CD4-positive, alpha-beta T cell treated with Interferon gamma for 1 hour (primary cell): ENCODE measurements at places on chromosomes 11 and 22.

DNA sequence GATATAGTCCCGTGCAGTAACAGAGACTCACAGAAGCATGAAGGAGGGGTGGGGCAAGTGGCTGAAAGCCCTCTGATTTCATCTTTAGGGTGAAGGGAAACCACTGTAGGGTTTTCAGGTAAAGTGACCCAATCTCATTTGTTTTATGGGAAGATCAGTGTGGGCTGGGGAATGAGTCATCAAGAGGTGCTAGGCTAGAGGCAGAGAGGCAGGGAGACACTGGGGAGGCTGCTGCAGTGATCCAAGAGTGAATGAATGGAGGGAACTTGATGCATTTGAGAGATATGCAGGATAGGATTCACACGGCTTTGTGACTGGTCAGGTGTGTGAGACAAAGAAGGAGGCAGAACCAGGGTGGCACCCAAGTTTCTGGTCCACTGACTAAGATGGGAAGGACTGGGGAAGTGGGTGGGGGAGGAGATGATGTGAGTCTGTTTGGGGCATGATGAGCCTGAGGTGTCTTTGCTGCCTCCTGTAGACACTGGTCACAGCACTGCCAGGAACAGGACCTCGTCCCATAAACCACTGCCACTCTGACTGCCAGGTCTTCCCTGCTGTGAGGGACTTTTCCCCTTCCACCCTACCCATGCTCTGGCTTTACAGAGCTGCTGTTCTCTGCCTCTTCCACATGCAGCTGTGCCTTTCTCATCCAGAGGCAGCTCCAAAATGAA is 239.0 kb downstream of the TENM4 start:
- DNase-seq, result no peak

- DNase-seq, result no peak
These were observed at the start of gene MYO18B for GRCh38 chr22:25741692-25742626. Gene MYO18B (plus strand): TSS chr22:25742188. CDS start chr22:25761093, 18,905 bp downstream.

GRCh38 chr11:44286268-44286880 is 23.6 kb downstream of the ALX4 start:
- peak; percentile 47 for DNase-seq

- peak; percentile 38 for DNase-seq
These were observed 13.8 kb downstream of the PLXNB2 start for GRCh38 chr22:50293441-50294318.

GRCh38 chr11:133930767-133931448 is 25.9 kb downstream of the IGSF9B start:
- DNase-seq, result no peak

DNA sequence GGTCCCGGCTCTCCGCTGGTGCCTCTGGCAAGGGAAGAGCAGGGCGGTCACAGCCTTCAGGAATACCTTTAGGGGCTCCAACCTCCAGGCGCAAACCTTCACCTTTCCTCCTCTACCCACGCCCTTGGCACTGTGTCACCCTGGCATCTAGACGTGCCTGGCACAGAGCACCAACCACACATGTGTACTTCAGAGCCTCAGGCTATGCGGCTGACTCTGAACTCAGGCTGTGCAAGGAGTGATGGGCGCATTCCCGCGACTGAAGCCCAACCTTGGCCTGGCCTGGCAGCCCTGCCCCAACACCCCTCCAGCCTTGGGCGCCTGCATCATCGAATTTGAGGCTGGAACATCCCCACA is 11.4 kb downstream of the SCARF2 start:
- DNase-seq, result no peak

DNA sequence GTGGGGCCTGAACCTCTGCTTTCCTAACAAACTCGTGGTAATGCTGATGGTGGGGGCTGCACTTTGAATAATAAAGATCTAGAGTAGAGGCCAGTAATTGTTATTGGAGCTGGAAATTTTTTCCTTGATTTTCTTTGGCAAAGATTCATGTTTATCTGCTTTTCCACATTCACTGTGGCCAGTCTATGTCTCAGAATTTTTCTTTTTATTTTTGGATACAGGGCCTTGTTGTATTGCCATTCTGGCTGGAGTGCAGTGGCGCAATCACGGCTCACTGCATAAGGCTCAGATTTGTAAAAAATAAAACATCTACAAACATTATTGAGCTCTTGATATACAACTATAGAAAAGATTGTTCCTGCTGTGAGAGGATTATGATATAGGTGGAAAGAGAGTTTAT is 1.6 kb downstream of the TMEM135 start:
- no peak for DNase-seq

DNA sequence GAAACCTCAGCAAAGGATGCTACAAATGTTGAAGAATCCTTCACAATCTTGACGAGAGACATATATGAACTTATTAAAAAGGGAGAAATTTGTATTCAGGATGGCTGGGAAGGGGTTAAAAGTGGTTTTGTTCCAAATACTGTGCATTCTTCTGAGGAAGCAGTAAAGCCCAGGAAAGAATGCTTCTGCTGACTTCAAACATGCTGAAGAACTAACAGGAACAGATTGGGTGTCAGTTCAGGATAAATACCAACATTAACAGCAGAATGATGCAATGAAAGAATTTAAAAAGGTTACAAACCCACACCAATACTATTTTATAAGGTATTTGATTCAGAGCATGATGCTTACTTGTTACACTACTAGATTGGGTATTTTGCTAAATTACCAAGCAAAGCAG is 33.9 kb downstream of the RAB39A start:
- no peak for DNase-seq

GRCh38 chr22:33758961-33759360 is 161.3 kb downstream of the LARGE1 start:
- no peak for DNase-seq

GRCh38 chr11:21564833-21565682 is 627.8 kb upstream of the ANO5 start:
- DNase-seq, result no peak

DNA sequence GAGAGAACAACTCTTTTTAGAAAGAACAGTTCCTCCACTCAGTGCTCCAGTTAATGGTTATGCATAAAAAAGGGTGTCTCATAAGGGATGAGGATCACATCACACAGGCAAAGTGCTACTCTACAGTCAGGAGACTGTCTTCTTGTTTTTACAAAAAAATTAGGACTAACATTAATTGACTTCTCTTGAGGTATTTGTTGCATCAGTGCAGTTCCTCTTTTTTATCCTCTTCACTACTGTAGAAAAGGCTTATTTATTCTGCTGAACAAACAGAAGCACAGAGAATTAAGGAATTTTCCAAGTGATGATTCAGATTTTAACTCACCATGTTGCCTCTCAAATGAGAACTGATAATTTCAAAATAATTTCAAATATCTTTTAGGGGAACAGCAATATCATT is 1.9 kb downstream of the MMP8 start:
- DNase-seq, result no peak

DNA sequence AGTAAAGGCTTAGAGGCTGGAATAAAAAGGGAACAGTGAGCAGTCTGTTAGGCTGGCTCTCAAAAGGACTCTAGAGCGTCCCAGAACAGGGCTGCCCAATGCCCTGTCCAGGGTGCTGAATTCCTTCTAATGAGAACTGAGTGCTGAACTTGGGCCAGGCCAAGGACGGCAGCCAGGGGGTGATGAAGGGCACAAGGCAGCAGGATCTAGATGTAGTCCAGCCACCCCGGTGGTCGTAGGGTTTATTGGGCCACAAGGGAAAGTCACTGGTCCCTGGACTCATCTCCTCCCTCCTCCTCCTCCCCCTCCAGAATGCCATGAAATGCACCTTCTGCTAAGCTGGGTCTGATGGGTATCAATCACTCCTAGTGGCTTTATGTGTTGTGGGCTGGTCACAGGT is 19.2 kb downstream of the NPTXR start:
- peak; percentile 4 for DNase-seq

DNA sequence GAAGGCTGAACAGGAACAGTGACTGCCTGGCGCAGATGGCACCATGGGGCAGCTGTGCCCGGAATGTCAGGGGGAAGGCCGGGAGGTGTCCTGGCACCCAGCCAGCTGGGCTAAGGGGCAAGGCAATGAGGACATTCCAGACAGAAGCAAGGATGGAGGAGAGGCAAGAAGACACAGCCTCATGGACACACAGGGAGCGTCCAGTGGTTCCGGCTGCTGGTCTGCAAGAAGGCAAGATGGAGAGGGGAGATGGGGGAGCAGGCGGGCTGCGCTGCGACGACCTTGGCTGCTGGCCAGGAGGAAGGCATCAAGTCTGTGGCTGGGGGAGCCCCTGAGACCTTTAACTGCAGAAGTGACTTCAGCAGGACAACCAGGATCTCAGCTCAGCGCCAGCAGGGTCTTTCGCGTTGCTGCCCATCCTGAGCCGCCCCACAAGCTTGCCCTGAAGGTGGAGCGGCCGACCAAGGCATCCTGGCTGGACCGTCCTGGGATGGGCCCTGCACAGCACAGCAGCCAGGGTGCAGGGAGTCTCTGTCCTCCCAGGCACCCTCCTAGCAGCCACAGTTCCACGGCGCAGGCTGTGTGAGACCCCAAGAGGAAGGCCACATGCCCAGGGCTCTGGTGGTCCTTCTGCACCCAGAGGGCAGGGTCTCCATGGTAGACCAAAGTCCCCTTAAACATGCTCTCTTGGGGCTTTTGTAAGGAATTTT is 531.7 kb downstream of the BRD1 start:
- DNase-seq, result no peak

DNA sequence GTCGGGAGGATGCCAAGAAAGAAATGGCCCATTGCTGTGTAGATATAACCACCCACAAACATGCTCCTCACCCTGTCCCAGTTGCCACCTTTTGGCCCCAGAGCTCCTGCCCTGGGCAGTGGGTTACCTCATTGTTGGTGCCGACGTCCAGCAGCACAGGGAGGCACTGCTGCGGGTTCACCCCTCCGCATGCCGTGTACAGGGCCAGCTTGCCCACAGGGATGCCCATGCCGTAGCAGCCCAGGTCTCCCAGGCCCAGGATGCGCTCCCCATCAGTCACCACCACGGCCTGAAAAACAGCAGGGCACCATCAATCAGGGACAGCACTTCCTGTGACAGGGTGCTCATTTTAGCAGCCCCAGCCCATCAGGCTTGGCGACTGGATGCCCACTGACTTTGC is 123.1 kb downstream of the CCDC81 start:
- no peak for DNase-seq

- no peak for DNase-seq
These were observed 49.4 kb upstream of the CEP295 start for GRCh38 chr11:93611836-93612677.

- peak; percentile 43 for DNase-seq
These were observed 556.1 kb downstream of the SOX6 start for GRCh38 chr11:15800111-15800800.

DNA sequence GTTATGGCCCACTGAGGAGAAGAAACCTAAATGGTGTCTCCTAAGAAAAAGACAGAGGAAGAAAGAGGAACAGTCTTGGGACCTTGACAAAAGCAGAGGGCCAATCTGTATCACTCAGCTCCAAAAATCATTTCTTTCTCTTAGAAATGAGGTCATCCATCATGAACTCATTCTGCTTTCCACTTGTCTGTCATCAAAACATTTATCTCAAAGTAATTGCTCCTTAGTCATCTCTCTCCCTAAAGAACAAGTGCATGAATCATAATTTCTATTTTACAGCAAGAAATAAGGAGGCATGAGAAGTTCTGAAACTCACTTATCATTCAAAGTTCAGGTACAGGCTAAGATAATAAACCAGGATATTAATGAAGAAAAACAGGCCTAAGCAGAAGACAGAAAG is 375.6 kb downstream of the KCNA4 start:
- no peak for DNase-seq

- no peak for DNase-seq
These were observed 130.1 kb upstream of the ZC3H12C start for GRCh38 chr11:109963101-109963500.

- DNase-seq, result no peak
These were observed 273.2 kb downstream of the KIRREL3 start for GRCh38 chr11:126727381-126727780.

GRCh38 chr11:66467756-66468155 is 1.1 kb downstream of the PELI3 start:
- peak; percentile 39 for DNase-seq

DNA sequence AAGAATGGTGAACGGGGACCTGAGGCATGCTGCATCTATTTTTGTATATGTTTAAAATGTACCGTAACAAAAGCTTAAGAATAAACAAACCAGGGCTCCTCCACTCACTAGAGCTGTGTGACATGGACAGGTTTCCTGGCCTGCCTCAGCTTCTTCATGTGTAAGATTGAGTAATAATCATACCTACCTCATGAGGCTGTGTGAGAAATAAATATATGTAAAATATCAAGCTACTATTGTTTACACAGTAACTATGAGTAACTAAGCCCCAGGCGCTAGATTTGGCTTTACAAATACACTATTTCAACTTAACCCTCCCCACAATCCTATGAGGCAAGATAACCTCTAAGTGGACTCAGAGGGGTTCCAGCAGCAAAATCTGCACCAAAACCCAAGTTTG is 66.4 kb downstream of the SMCO4 start:
- DNase-seq, result no peak

DNA sequence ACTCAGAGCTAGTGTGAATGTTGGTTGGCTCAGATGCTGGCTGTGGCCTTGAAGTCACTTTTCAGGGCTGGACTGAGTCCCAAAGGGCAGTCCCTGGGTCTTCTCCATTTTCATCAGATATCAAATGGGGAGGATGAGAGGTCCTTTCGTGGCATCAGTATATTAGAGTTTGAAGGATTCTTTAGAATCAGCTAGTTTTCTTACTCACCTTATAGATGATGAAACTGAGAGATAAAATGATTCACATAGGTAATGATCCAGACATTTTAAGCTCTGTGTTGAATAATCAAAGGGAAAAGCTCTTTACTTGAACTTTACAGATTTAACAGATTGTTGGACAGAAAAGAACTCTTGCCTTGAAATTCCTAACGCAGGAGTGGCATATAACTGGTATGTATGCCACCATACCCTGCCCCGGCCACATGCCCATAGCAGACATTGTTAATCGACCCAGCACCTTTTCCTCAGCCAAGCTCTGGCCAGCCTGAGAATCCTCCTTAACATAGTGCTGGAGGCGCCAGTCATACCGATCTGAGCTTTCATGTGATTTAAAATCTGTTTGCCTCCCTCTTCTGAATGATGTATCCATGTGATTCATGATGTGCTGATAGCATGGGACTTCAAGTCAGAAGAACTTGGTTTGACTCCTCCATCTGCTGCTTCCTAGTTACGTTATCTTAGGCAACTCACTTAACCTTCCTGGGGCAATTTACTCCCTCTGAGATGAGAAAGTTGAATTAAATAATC is 60.0 kb downstream of the BARX2 start:
- DNase-seq, result no peak

DNA sequence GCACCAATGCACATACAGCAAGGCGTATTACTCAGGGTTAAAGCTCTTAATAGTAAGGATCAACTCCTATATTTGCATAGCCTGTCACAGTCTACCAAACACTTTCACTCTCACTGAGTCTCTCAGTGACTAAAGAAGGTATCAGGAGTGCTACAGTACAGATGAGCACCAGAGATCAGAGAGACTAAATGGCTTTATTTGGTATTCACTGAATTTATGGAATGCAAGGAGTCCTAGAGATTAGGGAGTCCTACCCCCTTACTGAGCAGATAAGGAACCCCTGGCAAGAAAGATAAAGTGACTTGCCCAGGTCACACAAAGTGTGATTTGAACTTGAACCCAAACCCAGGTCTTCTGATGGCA is 396.4 kb upstream of the CCDC90B start:
- DNase-seq, result no peak
